ENCODE measurements at places on chromosomes 2 and 18.
A peak's percentile ranks its signal among the peaks of the same experiment; 100 is the strongest.

- no peak for DNase-seq
These were observed 62.7 kb upstream of the NT5C1B start for GRCh38 chr2:18651842-18652774.

GRCh38 chr2:222504719-222505118 is 80.4 kb downstream of the SGPP2 start:
- DNase-seq, result no peak

DNA sequence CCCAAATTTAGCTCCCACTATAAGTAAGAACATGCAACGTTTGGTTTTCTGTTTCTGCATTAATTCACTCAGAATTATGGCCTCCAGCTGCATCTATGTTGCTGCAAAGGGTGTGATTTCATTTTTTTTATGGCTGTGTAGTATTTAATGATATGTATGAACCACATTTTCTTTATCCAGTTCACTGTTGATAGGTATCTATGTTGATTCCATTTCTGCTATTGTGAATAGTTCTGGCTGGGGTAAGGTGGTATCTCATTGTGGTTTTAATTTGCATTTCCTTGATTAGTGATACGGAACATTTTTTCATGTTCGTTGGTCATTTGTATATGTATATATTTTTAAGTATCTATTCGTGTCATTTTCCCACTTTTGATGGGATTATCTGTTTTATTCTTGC is 674.3 kb downstream of the NUP35 start:
- DNase-seq, result no peak

DNA sequence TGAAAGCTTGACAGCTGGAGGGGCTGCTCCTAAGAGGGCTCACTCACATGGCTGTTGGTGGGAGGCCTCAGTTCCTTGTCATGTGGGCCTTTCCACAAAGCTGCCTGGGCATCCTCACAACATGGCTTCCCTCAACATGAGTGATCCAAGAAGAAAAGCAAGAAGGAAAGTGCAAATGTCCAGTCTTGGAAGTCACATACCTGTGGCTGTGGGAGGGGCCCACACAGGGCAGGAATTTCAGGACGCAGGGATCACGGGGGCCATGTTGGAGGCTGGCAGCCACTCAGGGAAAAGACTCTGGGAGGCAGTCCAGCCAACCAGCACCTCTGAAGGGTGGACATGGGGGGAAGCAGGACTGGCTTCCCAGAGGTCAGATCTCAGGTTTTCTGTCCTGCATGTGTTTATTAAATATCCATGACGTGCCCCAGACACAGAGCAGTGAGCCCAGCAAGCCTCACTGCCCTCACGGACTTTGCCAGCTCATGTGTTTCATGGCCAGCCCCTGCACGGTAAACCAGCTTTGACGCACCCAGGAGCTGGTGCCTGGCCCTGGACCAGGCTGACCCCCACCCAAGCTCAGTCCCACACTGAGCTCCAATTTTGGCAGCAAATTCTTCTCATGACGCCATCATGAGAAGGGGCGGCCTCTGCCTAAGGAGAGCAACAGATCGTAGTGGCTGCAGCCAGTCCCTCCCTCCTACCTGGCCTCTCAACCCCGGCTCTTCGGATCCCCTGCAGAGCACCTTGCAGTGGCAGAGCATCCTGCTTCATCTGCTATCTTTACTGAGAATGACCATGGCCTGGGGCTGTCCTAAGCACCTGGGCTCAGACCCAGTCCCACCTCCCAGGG is 34.7 kb upstream of the GPR17 start:
- DNase-seq, result no peak

DNA sequence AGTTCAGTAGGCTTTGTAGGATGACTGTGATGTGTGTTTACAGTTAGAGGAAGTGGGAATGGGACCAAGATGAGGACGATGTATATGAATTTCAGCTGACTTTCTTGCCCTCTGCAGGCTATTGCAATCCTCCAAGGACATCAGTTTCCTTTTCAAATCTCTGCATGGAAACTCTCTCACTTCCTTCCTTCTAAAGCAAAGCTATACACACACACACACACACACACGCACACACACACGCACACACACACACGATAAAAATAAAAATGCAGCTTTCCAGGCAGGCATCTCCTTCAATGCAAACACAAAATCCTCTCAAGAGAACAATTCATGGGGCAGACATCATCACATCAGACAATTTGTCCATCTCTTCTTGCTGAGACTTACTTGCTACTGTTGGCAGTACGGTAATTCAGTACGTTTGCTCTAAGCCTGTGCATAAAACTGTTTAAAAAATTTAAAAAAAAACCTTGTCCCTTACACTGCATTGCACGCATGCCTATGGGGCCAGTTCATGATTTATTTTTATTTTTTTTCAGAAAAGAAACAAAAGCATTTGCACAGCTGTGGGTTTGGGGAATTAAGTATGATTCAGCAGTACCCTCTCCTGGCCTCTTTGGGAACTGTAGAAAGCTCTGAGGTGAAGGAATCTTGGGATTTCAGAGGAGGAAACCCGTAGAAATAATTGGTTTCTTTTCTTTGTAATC is 27.1 kb upstream of the ICOS start:
- DNase-seq, result no peak

- no peak for DNase-seq
These were observed 7.1 kb downstream of the MYOM1 start for GRCh38 chr18:3212657-3213056.

DNA sequence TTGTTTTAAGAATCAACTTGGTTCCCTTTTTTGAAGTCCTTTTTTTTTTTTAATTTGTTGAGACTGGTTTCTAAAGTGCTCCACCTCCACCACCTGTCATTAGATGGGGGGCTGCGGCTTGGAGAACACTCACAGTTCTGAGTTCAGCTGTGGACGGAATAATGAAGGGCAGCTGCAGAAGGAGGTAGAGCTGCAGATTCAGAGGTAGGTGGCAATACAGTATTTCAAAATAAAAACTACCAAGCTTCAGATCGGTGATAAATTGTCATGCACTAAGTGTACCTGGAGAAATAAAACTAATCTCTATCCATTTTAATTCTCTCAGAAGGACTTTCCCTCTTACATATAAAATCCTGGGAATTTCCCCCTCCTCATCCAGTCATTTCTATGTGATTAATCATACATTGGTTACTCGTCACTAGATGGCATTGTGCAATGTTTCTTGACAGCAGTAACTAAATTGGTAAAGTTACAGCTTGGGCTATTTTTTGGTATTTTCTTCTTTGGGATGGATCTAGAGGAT is 81.1 kb upstream of the SLC39A10 start:
- no peak for DNase-seq

GRCh38 chr18:12334366-12334808 is 26.3 kb downstream of the TUBB6 start:
- no peak for DNase-seq

DNA sequence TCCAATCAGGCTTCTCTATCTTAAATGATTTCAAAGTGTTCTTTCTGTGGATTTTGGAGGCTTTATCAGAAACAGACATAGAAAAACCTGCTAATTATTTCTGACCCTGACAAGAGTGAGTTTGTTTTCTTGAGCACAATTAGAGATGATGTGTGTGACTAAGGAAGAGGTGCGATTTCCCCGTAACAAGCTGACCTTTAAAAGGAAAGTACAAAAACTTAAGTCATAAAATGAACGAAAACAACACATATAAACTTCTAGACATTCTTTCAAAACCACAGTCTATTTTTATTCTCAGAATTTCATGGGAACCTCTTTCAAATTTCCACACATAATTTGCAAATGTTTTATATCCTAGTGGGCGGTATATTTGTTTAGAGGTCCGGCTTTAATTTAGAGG is 604.8 kb downstream of the CPS1 start:
- no peak for DNase-seq

DNA sequence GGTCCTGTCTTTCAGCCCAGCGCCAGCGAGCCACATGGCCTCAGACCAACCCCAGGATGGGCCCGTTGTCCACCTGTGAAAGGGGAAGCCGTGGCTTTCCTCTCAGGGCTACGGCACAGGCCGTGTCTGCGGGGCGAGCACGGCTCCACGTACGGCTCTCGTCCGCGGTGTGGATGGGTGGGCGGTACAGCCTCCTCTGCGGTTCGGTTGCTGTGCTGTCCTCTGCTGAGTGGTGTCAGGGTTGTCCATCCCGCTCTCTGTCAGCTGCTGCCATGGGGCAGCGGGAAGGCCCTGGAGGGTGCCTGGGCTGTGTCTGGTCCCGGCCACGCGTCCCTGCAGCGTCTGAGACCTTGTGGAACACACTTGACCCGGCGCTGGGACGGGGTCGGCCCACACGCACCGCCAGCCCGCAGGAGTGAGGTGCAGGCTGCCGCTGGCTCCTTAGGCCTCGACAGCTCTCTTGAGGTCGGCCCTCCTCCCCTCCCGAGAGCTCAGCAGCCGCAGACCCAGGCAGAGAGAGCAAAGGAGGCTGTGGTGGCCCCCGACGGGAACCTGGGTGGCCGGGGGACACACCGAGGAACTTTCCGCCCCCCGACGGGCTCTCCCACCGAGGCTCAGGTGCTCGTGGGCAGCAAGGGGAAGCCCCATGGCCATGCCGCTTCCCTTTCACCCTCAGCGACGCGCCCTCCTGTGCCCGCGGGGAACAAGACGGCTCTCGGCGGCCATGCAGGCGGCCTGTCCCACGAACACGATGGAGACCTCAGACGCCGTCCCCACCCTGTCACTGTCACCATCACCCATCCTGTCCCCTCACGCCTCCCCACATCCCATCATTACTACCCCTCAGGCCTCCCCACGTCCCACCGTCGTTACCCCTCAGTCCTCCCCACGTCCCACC is 128.7 kb downstream of the NFATC1 start:
- peak; percentile 44 for DNase-seq

- DNase-seq, result no peak
These were observed 1.8 kb downstream of the CABYR start for GRCh38 chr18:24140697-24141096.

- DNase-seq, result no peak
These were observed 5.8 kb upstream of the CTDSP1 start for GRCh38 chr2:218393750-218394290.

DNA sequence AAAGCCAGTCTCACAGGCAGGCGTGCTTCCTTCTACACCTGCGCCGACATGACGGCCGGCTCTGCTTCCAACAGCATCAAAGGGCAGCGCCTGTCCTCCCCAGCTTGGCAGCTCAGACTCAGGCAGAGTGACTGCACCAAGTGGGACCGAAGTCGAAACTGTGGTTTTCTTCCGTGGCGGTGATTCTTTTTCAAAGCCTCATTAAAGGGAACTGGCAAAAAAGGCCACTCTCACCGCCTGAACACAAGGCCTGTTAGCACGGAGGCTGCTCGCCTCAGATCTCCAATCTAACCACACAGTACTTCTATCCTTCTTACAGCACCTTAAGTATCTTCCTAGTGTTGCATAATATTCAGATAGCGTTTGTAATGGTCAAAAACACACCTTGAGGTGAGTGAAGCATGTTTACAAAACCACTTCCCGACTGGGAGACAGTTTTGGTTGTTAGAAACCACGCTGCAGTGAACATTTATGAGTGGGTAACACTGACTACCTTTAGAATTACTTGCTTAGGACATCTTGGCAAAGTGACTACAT is 236.4 kb downstream of the HDAC4 start:
- no peak for DNase-seq

DNA sequence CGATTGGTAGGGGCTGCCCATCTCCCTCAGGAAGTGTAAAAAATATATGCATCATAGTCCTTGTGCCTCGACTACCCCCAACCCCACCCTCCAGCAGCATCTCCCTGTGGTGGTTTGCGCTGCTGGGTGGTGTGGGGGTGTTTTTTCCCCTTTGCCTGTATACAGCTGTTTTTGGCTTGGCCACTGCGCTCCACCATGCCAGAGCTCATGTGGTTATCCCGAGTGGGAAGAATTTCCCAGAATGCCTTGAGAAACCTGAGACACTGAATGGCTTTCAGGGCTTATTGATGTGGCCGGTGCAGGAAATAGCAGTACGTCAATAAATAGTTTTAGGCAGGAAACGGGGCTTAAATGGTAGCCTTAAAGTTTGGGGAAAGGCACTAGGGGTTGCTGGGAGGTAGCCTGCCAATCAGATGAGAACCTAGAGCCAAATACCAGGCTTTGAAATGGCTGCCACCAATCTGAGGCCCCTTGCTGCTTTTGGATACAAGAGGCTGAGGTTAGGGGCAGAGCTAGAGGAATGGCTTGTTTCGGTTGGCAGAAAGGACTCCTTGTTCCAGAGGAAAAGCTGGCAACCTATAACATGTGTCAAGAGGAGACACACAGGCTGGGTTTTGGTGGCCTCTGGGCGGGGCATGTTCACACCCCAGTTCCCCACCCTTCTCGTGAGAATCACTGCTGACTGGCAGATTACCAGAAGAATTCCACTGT is 144.1 kb downstream of the SMAD7 start:
- no peak for DNase-seq

- no peak for DNase-seq
These were observed 168.9 kb upstream of the RMP24 start for GRCh38 chr18:35803551-35803950.

DNA sequence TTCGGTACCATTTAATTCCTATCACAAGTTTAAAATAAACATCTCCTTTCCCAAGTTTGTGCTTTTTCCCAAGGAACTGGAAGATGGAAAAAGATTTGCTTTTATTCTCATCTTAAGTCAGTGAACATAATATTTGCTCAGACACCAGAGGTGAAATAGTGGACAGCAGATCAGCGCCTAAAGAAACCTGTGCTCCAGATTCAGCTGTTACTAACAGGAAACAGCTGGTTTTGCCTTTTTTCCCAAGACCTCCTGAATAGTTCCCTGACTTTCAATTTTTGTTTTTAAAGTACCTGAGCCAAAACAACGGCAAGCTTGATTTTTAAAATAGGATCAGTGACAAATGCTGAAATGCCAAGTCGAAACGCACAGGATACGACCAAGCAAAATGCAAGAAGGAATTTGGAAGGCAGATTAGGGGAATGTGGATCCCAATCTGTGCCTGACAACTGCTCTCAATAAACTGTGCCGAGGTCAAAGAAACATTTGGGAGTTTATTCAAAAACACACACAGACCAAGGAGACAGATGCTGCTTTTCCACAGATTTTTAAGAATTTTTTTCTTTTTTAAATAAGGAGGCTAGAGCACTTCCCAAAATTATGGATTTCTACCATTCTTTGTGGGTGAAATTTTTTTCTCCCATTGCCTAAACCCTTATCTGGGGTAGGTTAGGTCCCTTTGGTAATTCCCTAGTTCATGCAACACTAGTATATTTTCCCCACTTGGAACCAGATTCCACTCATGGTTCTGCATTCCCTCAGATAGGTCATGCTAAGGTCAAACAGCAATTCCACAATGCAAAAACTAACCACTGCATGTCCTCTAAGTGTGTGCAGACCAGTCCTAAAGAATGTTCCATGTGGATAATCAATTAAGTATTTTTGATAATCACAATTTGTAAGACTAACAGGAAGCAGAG is 121.5 kb upstream of the PDE1A start:
- no peak for DNase-seq

DNA sequence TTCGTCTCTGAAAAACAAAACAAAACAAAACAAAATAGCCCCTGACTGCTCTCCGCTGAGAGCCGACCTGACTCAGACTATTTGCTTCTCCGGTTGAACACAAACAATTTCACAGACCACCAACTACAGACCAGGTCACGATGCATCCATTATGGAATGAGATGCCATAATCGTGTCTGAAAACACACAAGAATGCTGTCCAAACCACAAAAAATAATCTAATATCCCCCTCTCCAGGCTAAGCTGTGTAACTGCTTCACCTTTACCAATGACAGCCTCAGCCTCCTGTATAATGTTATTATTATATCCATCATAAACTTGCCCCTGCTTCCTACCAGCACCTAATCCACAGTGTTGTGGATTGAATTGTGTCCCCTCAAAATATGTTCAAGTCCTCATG is 114.7 kb downstream of the DNAH6 start:
- DNase-seq, result no peak

GRCh38 chr18:60100778-60101177 is 201.0 kb downstream of the PMAIP1 start:
- DNase-seq, result no peak

Measured in activated gamma-delta T cell (primary cell).